LHCN-M2 (cell line): ENCODE measurements at places on chromosomes 3 and 15. TPM values are rescaled to one million over a fixed set of nuclear protein-coding genes. Genes with fewer than 3 reads are reported as not detected.

Gene DNAH12
- 0.77 and 1.6 TPM in 2 replicates for total RNA-seq

Gene GPR62
- total RNA-seq: not detected in 2 replicates

Gene USP50
- total RNA-seq: not detected in 2 replicates

Gene PATL2
- 0.19 and 0.57 TPM in 2 replicates for total RNA-seq

Gene CLDN18
- 0.06 TPM in 1 of 2 replicates, not detected in the other for total RNA-seq

Gene TJP1
- total RNA-seq: 34.9 and 40.4 TPM in 2 replicates

Gene BFSP2
- total RNA-seq: not detected in 2 replicates

Gene NSUN3
- total RNA-seq: 8.5 and 9.0 TPM in 2 replicates

Gene ERICH6
- total RNA-seq: 0.11 and 0.38 TPM in 2 replicates

Gene REC114
- not detected in 2 replicates for total RNA-seq

Gene TMF1
- 27.9 and 28.7 TPM in 2 replicates for total RNA-seq

Gene ZNF592
- total RNA-seq: 9.2 and 12.2 TPM in 2 replicates

Gene KBTBD8
- 1.0 and 1.2 TPM in 2 replicates for total RNA-seq

Gene ATP8B4
- total RNA-seq: 1.0 and 4.6 TPM in 2 replicates

Gene FGF12
- not detected in 2 replicates for total RNA-seq

Gene GOLGA8N
- total RNA-seq: 2.6 and 2.8 TPM in 2 replicates

Gene STAC
- 0.26 and 0.52 TPM in 2 replicates for total RNA-seq

Gene RTP3
- total RNA-seq: not detected in 2 replicates

Gene AP4E1
- 14.6 and 17.2 TPM in 2 replicates for total RNA-seq

Gene MME
- total RNA-seq: 258 and 388 TPM in 2 replicates

Gene OXSM
- total RNA-seq: 11.2 and 11.7 TPM in 2 replicates

Gene CCRL2
- total RNA-seq: 5.3 and 5.4 TPM in 2 replicates

Gene FBXO40
- not detected in 2 replicates for total RNA-seq

Gene SLC9C1
- total RNA-seq: not detected in 2 replicates

Gene MYD88
- total RNA-seq: 9.3 and 11.4 TPM in 2 replicates

Gene CELSR3
- total RNA-seq: 4.3 and 4.5 TPM in 2 replicates

Gene ADPRH
- 13.3 and 14.7 TPM in 2 replicates for total RNA-seq

Gene PDIA5
- total RNA-seq: 18.5 and 18.8 TPM in 2 replicates

Gene PRICKLE2
- 12.0 and 12.1 TPM in 2 replicates for total RNA-seq

Gene NDUFB5
- total RNA-seq: 110 and 117 TPM in 2 replicates

Gene ATP13A5
- total RNA-seq: not detected in 2 replicates
